Hair follicle dermal papilla cell (primary cell): ENCODE measurements at places on chromosomes 16 and 17. TPM values are rescaled to one million over a fixed set of nuclear protein-coding genes. Genes with fewer than 3 reads are reported as not detected.

ACSM2A gene
- total RNA-seq, result not detected in 2 replicates

TOP2A gene
- 6.8 and 8.4 TPM in 2 replicates for total RNA-seq

NRN1L gene
- not detected in 2 replicates for total RNA-seq

IL34 gene
- total RNA-seq, result 1.5 and 2.8 TPM in 2 replicates
